ENCODE measurements at places on chromosomes 1 and 21. TPM values are rescaled to one million over a fixed set of nuclear protein-coding genes. Genes with fewer than 3 reads are reported as not detected.

DNA sequence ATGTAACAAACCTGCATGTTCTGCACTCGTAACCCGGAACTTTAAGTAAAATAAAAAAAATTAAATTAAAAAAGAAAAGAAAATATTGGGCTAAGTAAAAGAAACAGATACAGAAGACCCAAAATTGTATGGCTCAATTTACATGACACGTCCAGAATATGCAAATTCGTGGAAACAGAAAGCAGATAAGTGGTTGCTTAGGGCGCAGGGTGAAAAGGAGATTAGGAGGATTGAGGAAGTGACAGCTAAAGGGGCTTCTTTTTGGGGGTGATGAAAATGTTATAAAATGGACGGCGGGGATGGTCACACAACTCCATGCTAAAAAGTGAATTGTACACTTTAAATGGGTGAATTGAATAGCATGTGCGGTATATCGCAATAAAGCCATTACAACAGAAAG, 27.4 kb upstream of the ZBTB21 start:
- peaks cover 7% of the 10 kb centered on the region for H3K4me1 ChIP-seq
- no peak overlapping the region for H3K27ac ChIP-seq
- no peaks in the 10 kb centered on the region for H3K36me3 ChIP-seq
- H3K4me3 ChIP-seq, result no peak overlapping the region
- no peaks in the 10 kb centered on the region for H3K27me3 ChIP-seq
- DNase-seq, result no peak

GRCh38 chr21:16891821-16892220, 621.0 kb upstream of the CXADR start:
- no peak for DNase-seq
- no peak overlapping the region for H3K4me3 ChIP-seq
- H3K4me1 ChIP-seq, result no peaks in the 10 kb centered on the region
- H3K27ac ChIP-seq, result no peak overlapping the region
- H3K27me3 ChIP-seq, result no peaks in the 10 kb centered on the region

GRCh38 chr1:229325853-229326487, 16.9 kb downstream of the CCSAP start:
- H3K4me1 ChIP-seq, result no peaks in the 10 kb centered on the region
- no peaks in the 10 kb centered on the region for H3K27me3 ChIP-seq
- no peak for DNase-seq
- no peak overlapping the region for H3K27ac ChIP-seq
- H3K4me3 ChIP-seq, result no peak overlapping the region
- H3K36me3 ChIP-seq, result peaks cover 45% of the 10 kb centered on the region

DNA sequence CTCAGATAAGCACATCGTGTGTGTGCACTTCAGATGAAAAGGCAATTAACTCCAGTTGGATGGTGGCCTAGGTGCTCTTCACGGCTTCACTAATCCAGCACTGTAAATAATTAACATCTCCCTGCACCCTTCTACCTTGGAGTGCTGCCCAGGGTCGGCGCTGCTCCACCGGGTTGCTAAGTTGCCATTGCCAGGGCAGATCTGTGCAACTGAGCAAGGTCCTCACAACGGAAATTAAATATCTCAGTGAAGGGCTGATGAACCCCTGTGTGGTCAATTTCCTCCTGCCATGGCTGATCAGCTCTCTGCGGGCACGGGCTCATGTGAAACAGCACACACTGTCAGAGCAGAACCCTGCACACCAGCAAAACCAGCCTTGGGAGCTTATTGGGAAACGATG, 63.2 kb downstream of the SYDE2 start:
- H3K4me1 ChIP-seq, result no peaks in the 10 kb centered on the region
- no peak for DNase-seq
- H3K4me3 ChIP-seq, result no peak overlapping the region
- no peaks in the 10 kb centered on the region for H3K27me3 ChIP-seq
- no peaks in the 10 kb centered on the region for H3K36me3 ChIP-seq
- H3K27ac ChIP-seq, result no peak overlapping the region

GRCh38 chr1:181099152-181100014, 10.9 kb downstream of the IER5 start:
- no peaks in the 10 kb centered on the region for H3K36me3 ChIP-seq
- DNase-seq, result peak; percentile 77
- H3K27ac ChIP-seq, result peak overlapping the region; percentile 96
- H3K4me3 ChIP-seq, result peak overlapping the region; percentile 21
- H3K4me1 ChIP-seq, result peaks cover 91% of the 10 kb centered on the region
- H3K27me3 ChIP-seq, result no peaks in the 10 kb centered on the region

- H3K27ac ChIP-seq, result no peak overlapping the region
- no peaks in the 10 kb centered on the region for H3K27me3 ChIP-seq
- no peak overlapping the region for H3K4me3 ChIP-seq
- peaks cover 71% of the 10 kb centered on the region for H3K36me3 ChIP-seq
- no peak for DNase-seq
These were observed 78.6 kb downstream of the PCSK9 start for GRCh38 chr1:55117941-55118340.

GRCh38 chr1:97677702-97678101, 243.1 kb downstream of the DPYD start:
- no peaks in the 10 kb centered on the region for H3K36me3 ChIP-seq
- H3K4me1 ChIP-seq, result no peaks in the 10 kb centered on the region
- no peak overlapping the region for H3K4me3 ChIP-seq
- H3K27ac ChIP-seq, result no peak overlapping the region

DNA sequence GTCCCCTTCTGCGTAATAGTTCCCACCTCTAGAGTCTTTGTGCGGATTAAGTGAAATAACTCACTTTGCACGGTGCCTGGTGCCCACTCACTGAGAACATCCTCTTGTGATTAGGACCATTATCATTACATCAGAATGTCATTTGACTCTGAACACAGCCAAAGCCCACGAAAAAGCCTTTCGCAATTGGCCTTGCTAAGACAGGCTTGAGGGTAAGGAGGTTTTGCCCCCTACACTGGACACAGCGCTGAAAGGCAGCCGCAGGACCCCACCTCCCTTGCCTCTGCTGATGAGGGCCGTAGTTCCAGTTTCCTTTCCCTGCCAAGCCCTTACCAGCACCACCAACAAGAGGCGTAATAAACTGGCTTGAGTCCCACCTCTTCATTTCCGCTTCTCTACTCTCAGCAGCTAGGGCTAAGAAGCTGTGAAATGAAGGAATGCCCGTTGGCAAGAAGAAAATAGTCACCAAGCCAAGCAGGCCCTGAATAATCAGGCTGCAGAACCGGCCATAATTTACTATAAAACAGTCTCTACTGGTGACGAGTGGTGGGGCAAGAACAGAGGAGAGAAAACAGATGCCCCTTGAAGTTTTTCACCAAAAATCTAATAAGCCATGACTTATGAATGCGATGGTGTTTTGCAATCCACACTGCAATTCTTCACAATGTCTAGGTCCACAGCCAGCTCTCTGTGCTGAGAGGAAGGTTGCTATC, 53.1 kb downstream of the SH3GLB1 start:
- no peak for DNase-seq
- H3K27me3 ChIP-seq, result no peaks in the 10 kb centered on the region
- H3K4me1 ChIP-seq, result no peaks in the 10 kb centered on the region

COL24A1 gene
- total RNA-seq, result 2.2 TPM
